Suppressor macrophage (primary cell): ENCODE measurements at places on chromosomes 1 and 21.

GRCh38 chr1:59178339-59179187 is 118.3 kb upstream of the FGGY start:
- no peak for DNase-seq

- DNase-seq, result no peak
Observed at GRCh38 chr1:154747740-154748404, 122.2 kb downstream of the KCNN3 start.

DNA sequence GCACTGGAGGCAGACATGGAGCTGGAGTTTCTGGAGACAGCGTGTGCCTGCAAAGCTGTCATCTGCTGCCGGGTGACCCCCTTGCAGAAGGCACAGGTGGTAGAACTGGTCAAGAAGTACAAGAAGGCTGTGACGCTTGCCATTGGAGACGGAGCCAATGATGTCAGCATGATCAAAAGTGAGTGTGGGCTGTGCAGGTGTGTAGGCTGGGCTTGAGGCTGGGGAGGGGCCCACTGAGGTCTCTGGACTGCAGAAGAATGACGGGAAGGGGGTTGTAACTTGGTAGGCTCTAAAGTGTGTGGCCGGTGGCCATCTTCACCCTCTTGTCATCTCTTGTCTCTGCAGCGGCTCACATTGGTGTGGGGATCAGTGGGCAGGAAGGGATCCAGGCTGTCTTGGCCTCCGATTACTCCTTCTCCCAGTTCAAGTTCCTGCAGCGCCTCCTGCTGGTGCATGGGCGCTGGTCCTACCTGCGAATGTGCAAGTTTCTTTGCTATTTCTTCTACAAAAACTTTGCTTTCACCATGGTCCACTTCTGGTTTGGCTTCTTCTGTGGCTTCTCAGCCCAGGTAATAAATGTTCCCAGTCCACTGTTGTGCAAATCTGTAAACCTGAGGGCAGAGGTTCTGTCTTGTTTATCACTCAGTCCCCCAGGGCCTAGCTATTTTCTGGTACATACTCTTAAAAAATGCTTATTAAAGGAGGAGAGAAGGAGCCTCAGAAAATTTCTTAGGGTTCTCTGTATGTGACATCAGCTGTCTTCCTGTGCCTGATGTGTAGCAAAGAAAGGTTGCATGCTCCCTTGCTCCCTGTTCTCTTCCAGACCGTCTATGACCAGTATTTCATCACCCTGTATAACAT is 19.9 kb downstream of the ATP8B2 start:
- DNase-seq, result peak; percentile 55

DNA sequence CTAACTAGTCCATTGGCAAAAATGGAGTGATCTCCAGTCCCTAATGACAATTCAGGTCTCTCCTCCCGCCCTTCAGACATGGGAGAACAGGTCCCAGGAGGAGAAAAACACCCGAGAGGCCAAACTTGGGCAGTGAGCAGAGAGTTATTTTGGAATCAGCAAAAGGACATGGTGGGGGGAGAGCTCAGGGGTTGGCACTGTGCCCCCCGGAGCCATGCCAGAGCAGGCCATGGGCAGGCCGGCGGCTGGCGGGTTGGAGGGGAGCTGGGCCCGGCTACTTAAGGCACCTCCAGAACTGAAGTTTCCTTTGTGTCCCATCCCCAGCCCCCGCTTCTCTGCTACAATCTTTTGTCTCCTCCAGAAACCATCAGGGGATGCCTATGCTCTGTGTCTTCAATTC is 7.1 kb downstream of the LGR6 start:
- no peak for DNase-seq

GRCh38 chr21:41511858-41512257 is 3.9 kb upstream of the TMPRSS2 start:
- no peak for DNase-seq

DNA sequence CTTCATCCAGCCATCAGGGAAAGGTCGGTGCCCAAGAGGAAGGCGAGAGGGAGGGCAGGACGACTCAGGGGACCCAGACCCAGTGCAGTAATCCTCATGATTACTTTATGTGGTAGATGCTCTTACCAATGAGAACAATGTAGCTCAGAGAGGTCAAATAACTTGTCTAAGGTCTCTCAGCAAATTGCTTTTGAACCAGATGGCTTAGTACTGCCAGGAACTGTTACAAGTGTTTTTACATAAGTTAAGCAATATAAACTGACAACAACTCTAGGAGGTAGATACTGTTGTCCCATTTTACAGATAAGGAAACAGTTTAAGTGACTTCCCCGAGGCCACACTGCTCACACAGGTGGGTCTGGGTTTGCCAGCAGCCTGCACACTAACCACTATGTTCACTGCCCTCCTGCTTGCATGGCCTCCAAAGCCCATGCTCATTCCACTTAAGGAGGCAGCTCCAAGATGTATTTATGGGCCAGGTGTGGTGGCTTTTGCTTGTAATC is 111.7 kb downstream of the LACTBL1 start:
- DNase-seq, result no peak
